Central memory CD4-positive, alpha-beta T cell (primary cell): ENCODE measurements at places on chromosomes 6 and 20.
A peak's percentile ranks its signal among the peaks of the same experiment; 100 is the strongest.

- DNase-seq, result no peak
Observed at GRCh38 chr6:169746556-169746955, 4.8 kb downstream of the DYNLT2 start.

DNA sequence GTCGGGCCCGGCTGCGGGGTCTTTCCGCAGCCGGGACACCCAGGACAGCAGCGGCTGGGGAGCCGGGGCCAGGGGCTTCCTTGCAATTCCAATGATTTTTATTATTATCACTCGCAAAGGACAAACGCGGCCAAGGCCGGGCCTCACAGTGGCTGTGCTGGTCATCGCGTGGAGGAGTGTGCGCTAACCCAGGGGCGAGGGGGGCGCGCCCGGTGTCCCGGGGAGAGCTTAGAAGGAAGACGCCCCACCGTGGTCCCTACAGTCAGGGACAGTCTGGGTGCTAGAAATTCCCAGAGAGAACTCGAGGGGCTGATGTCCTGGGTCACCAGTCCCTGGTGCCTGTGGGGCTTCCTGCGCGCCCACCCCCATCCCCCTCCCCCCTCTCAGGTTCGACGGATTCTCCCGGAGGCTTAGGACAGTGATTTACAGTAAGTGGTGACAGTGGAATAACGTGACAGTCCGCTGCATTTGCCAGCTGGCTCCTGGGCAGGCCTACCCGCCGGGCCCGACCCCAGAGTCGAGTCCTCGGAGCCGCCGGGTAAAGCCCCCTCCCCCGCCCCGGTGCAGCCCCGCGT is 9.5 kb downstream of the FOXC1 start:
- DNase-seq, result no peak

DNA sequence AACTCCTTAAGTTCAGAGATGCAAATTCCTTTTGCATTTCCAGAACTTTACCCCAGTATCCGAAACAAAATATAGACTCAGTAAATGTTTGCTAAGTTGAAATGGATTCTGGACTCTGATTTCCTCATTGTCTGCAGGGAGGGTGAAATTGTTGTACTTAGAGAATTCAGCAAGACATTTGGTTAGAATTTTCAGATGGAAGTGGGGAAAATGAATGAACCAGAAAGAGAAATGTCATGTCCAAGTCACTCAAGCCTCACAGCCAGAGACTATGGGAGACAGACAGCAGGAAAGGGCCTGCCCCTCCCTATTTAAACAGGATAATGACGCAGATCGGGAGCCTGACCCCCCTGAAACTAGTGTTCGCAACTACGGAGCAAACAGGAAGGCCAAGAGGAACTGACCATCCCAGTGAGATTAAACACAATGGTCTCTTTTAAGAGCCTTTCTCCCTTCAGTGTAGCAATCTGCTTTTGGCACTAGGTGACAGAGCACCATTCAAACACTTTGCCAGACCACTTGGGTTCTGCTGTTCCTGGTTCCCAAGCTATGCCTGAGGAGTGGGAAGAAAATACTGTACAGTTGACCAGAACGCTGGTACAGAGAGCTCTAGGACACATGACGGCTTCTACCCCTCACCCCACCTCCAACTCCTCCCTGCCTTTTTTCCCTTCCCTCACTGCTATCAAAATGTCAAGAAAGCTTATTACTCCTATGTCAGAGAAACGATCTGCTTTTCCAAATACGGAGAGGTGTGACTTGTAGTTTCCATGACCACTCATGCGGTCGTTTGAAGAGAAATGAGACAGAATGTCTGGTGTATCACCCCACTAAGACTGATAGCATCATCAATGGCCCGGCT is 13.7 kb downstream of the NEDD9 start:
- no peak for DNase-seq

DNA sequence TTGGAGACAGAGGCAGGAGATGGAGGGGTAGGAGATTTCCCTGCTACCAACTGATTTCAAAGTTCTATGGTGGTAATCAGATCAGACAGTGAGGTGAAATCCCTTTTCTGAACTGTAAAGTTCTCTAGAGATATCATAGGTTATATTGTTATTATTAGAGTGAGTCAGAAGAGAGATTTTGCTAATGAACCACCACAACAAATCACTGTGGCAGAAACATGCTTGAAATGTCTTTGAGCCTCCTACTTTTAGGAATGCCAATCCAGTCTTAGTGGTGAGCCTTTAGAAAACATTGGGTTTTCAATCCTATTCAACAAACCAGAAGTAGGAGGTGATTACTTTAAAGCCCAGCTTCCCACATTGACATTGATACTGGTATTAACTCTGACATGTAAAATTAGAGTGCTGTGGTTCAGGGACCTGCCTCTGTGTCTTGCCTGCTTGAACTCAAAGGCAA is 136.7 kb upstream of the CNR1 start:
- DNase-seq, result no peak

DNA sequence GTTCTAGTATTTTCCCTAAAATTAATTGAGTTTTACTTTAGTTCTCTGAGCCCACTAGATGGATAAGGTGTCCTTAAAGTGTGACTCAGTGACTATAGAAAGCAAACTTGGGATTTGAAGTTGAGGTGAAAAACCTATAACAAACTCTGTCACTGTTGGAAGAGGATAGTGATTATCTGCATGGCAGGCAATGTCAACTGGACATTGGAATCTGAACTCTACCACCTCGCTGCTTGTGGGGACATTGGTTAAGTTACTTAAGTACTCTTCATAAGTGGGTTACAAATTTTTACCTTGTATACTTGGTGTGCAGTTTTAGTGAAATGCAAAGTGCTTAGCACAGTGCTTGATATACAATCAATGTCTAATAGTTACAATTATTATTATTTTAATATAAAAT is 87.9 kb upstream of the B3GAT2 start:
- no peak for DNase-seq

DNA sequence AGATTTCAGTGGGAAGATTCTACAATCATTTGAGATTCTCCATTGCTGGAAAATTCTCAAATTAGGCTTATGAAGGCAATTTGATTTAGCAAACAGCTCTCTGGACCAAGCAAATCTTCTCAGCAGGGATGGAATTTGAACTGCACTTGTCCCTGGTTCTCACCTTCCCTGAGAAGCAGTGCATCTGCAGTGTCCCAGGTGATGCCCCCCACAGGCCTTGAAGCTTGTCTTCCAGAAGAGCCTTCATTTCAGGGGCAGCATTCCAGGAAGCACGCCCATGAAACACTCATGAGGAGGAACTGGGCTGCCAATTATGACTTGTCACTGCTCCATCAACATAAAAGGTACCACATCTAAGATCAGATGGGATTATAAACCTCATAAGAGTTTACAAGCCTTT is 82.8 kb upstream of the HDAC2 start:
- no peak for DNase-seq

DNA sequence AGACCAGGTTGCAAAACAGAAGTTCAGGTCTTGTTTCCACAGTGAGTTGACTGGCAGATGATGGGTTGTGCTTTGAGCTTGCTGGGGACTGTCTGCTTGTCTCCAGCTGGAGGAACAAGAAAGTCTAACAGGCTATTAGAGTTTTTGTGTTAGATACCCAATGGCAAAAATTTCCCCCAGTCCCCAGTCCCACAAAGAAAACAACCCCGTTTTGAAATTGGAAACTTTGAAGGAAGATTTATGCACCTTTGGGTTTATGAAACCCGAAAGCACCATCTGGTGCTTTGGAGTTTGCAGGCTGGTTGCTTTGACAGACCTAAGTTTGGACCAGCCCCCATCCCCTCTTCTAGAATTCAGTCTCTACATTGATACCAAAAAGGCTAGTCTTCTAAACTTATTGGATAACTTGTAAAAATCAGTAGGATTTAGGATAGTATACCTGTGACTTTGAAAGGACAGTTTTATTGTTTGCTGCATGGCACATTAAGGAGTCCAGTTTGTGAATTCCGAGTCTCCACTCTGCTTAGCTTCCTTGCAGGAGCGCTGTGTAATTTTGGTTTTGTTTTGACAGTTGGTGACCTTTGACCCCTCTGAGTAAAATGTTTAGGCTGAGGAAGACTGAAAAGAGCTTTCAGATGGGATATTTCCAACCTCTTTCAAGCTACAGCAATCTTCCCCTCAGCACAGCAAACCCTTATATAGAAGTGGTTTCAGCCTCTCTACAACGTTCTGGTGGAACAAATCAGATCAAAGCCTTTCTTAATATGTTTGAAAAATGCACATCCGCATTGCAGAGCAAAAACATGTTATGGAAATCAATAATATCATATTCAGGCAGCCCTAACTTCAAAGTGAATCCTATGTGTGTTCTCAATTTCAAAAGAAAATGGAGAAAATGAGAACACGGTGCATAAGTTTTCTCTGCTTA is 25.5 kb upstream of the PRL start:
- no peak for DNase-seq

- no peak for DNase-seq
Observed at GRCh38 chr6:40349123-40349900, 237.9 kb downstream of the LRFN2 start.

- peak; percentile 69 for DNase-seq
Observed at GRCh38 chr20:44217342-44218092, 6.9 kb upstream of the OSER1 start.

GRCh38 chr6:87334683-87335082 is 5.6 kb upstream of the GJB7 start:
- no peak for DNase-seq

- no peak for DNase-seq
Observed at GRCh38 chr6:79646006-79646405, 14.9 kb downstream of the SH3BGRL2 start.

GRCh38 chr6:109595998-109596397 is 95.0 kb downstream of the AK9 start:
- no peak for DNase-seq

DNA sequence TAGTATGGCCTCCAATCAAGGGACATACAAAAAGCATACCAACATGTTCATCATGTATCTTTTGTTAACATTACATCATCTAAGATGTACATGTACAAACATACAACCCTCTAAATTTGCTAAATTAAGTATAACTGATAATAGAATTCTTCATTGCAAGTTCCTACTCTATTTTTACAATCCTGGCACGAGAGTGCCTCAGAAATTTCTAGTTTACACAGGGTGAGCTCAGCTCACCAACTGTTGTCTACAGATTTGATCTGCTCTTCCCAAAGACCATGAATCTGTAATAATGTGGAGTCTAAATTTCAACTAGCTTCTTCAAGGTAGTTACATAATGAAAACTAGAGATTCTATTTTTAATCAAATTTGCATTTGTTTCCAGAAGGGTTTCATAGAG is 179.7 kb downstream of the HIVEP2 start:
- DNase-seq, result no peak

- no peak for DNase-seq
Observed at GRCh38 chr20:19583532-19584175, 174.4 kb upstream of the RIN2 start.

DNA sequence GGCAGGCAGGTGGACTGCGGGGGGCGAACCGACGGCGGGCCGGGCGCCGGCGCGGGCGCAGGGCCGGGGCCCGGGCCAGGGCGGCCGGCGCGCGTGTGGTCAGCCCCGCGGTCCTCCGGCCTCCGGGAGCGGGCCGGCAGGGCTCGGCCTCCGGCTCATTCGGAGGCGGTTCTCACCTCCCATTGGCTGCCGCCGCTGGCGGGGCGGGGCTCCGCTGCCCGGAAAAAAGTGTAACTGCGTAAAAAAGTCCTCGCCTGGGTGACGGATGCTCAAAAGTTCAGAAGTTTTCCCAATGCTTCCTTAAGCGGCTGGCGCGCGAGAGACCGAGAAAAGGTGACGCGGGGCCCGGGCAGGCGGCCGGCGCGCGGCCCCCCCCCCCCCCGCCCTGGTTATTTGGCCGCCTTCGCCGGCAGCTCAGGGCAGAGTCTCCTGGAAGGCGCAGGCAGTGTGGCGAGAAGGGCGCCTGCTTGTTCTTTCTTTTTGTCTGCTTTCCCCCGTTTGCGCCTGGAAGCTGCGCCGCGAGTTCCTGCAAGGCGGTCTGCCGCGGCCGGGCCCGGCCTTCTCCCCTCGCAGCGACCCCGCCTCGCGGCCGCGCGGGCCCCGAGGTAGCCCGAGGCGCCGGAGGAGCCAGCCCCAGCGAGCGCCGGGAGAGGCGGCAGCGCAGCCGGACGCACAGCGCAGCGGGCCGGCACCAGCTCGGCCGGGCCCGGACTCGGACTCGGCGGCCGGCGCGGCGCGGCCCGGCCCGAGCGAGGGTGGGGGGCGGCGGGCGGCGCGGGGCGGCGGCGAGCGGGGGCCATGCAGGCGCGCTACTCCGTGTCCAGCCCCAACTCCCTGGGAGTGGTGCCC is at the start of gene FOXC1:
TSS of gene FOXC1 (plus strand) at position 268 of the 849 bp plus-strand sequence. CDS start at position 799, 531 bp downstream.
- DNase-seq, result no peak

- no peak for DNase-seq
Observed at GRCh38 chr6:10407674-10408054, 7.2 kb downstream of the TFAP2A start.

- no peak for DNase-seq
Observed at GRCh38 chr6:15511248-15512125, 151.3 kb downstream of the DTNBP1 start.

GRCh38 chr6:129440691-129441090 is 269.3 kb downstream of the ARHGAP18 start:
- no peak for DNase-seq

DNA sequence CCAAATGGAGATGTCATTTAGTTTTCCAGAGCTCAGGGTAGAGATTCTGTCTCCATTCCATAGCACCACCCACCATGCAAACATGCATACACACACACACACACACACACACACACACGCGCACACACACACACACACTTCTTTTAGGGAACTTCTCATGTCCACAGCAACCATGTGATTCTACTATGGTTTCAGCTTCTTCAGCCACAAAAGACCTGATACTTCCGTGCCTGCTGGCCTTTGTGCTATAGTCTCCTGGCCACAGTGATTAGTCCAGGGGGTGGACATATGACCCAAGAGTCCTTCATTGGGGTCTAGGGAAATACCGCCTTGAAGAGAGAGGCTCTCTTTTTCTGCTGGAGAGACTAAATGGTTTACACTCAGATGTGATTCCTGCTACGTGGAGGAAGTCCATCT is 53.5 kb downstream of the CARMIL1 start:
- no peak for DNase-seq

DNA sequence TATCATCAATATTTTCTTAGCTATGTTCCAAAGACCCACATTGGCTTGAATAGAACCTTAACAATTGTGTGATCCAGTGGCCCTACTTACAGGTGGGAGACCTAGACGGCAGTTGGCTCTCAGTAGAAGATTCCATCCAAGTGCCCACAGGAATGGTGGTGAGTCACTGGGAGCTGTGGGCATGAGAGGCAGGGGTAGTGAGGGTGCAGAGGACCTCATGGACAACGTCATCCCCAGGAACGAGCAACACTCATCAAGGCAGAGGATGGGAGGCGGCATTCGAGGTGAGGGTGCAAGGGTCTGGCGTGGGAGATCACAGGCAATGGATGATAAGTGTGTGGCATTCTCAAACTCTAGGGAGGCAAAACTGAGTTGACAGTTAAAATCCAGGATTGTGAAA is 17.5 kb upstream of the SPO11 start:
- DNase-seq, result no peak

- no peak for DNase-seq
Observed at GRCh38 chr6:338815-339262, 46.6 kb downstream of the DUSP22 start.

GRCh38 chr6:37783025-37783855 is 36.3 kb upstream of the ZFAND3 start:
- no peak for DNase-seq
